Keratinocyte (primary cell): ENCODE measurements at places on chromosomes 6 and 20. TPM values are rescaled to one million over a fixed set of nuclear protein-coding genes. Genes with fewer than 3 reads are reported as not detected.

DNA sequence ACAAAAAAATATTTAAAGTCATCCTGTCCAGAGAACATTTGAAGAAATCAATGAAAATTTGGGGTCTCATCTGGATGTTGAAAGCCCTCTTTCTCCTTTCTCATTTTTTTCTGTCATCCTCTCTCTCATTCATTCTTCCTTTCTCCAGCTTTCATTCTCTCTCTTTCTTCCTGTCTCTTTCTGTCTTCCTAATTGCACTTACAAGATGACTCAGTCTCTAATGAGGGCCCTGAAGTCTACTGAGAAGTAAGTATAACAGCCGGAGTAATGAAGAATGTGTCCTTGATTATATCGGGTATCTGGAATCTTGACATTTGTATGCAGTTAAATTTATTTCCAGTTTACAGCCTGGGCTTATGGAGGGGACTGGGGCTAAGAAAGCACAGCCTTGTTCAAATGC lies 232.2 kb upstream of the SULF2 start:
- no peak for DNase-seq
- H3K4me1 ChIP-seq, result no peaks in the 10 kb centered on the region
- no peaks in the 10 kb centered on the region for H3K36me3 ChIP-seq
- H3K27ac ChIP-seq, result no peak overlapping the region
- H3K4me3 ChIP-seq, result no peak overlapping the region

DNA sequence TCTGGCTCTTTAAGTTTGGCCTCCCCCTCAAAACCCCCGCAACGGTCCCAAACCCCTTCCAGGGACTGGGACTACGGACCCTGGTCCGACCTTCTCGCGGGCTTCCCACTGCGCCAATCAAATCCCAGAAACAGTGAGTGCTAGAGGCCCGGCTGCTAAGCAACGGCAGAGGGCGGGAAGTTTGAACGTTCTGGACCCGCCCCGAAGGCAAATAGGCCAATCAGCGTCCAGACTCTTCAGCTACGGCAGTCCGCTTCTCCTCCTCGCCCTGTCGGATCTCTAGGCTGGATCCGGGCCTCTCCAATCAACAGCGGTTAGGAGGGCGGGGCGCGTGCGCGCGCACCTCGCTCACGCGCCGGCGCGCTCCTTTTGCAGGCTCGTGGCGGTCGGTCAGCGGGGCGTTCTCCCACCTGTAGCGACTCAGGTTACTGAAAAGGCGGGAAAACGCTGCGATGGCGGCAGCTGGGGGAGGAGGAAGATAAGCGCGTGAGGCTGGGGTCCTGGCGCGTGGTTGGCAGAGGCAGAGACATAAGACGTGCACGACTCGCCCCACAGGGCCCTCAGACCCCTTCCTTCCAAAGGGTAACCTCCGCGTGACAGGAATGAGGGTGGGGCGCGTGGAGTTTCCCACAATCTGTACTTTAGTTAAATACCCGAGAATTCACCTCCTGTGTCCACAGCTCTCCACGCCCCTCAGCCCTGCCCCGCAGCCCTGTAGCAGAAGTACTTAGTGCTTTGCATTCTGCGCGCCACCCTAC lies at the start of gene MSH5:
Gene MSH5 (plus strand): TSS at position 367 of the 758 bp plus-strand sequence. CDS start 462 bp downstream, outside the sequence.
- H3K4me1 ChIP-seq, result peaks cover 26% of the 10 kb centered on the region
- peak within 1 kb of the TSS; percentile 83 for H3K27ac ChIP-seq
- H3K4me3 ChIP-seq, result peak within 1 kb of the TSS; percentile 87
- H3K27me3 ChIP-seq, result no peaks in the 10 kb centered on the region
- peaks cover 2% of the 10 kb centered on the region for H3K36me3 ChIP-seq

DNA sequence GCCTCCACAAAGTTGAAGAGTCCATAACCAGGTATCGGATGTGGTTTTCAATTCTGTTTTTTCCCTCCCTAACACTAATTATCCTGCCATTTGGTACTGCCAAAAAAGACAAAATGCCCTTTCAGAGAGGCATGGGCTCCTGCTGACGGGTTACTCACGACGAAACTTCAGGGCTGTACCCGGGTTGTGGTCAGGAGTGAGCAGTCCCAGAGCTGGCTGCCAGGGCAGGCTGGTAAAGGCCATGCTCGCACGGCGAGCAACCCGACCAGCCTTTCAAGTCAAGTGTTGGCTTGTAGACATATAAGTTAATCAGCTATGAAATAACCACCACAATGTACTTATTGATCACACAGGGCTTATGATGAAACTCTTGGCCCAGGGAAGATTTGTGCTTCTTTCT lies 152.5 kb downstream of the FOXC1 start:
- peaks cover 7% of the 10 kb centered on the region for H3K4me1 ChIP-seq
- no peaks in the 10 kb centered on the region for H3K27me3 ChIP-seq
- H3K36me3 ChIP-seq, result no peaks in the 10 kb centered on the region
- H3K27ac ChIP-seq, result no peak overlapping the region

- H3K27ac ChIP-seq, result no peak overlapping the region
- H3K4me3 ChIP-seq, result no peak overlapping the region
- no peak for DNase-seq
These were observed 122.8 kb upstream of the ZNF217 start for GRCh38 chr20:53716395-53716794.

GPR6 gene
- polyA plus RNA-seq, result not detected in 3 replicates

MRAP2 gene
- 2.4 to 4.1 TPM (median 3.0 TPM) in 3 replicates for polyA plus RNA-seq

RAET1L gene
- 6.9 to 12.2 TPM (median 8.5 TPM) in 3 replicates for polyA plus RNA-seq

C6orf58 gene
- polyA plus RNA-seq, result 0.06 to 0.10 TPM in 2 of 3 replicates, not detected in the other
